ENCODE measurements at places on chromosomes 7 and 10.

DNA sequence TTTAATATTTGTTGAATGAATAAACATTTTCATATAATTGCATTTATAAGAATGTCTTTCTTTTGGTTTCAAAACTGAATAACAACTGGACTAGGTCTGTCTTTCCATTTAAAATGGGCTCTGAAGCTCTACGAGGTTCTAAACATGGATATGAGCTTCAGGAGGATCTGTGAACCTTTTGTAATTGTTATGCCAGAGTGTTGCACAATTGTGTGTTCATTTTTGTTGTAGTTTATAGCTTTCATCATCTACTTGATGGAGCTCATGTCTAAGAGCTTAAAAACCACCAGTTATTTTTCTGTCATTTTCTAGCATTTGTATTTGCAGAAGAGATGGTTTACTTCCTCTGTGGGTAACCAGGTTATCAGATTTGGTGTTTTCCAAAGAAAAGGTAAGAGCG lies 265.7 kb upstream of the NPY start:
- DNase-seq: no peak

GRCh38 chr7:123367484-123368122 lies 166.8 kb downstream of the IQUB start:
- no peak for DNase-seq

DNA sequence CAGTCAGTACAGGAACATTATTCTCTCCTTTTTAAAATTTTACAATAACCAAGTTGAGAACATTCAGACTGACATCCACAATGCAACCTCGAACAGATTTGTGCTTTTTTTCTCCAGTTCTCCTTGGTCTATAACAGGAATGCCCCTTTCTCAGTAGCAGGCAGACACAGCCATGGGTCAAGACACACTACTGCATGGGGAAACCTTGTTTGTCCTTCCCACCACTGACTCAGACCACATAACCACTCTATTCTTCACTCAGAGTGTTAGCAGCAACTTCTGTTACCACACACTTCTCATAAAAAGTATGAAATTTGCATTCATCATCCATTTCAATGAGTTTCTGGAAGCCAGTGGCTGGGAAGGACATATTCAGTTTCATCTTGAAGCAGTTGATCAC lies 421.7 kb downstream of the ADRA2A start:
- DNase-seq: no peak

- no peak for DNase-seq
These were observed 105.6 kb upstream of the NRBF2 start for GRCh38 chr10:63027531-63027930.

GRCh38 chr7:74217455-74218342 lies 7.9 kb downstream of the LAT2 start:
- no peak for DNase-seq
